ENCODE measurements at places on chromosomes 12 and 14.

DNA sequence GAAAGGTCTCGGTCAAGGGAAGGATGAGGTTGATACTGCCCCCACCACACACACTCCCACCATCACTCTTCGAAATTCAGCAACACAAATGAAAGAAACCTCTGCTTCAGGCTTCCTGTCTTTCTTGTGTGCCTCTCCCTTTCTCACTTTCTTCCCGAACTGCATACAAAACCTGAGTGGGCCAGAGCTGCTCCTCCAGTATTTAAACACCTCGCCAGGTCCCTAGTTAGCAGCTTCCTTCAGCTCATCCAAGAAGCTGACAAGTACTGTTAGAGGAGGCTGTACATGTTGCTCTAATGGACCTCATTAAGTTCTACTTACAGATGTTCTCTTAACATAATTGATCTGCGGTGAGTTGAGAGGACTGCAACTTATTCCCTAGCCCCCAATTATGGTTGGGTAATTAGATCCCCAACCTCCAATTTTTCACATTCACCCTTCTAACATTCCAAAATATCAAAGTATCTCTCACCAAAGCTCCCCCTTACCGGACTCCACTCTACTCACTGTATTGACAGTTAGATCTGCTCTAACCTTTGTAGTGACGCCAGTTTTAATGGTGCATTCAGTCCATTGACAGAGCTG, 4.1 kb upstream of the LMO3 start:
- DNase-seq: no peak

GRCh38 chr12:124336742-124337520, 42.0 kb downstream of the RFLNA start:
- no peak for DNase-seq

GRCh38 chr14:34665785-34666435, 36.0 kb upstream of the SNX6 start:
- peak; percentile 74 for DNase-seq

DNA sequence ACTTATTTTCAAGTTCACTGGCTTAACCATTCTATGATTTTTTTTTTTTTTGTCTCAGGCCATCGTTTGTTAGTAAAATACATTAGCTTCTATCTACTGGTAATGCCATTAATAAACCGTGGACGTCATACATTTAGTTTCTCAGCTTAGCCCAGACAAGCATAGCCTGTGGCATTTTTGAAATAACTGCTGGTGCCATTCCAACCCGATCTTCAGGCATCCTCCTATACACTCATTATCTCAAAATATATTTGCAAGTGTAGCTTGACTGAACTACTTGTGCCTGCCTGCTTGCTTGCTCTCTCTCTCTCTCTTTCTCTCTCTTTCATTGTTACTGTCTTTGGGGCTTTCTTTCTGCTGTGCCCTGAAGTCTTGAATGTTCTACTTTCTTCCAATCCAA, 12.7 kb upstream of the MBIP start:
- DNase-seq: no peak

GRCh38 chr12:67541625-67541991, 106.9 kb upstream of the DYRK2 start:
- DNase-seq: no peak

GRCh38 chr14:102593061-102593824, 794 bp downstream of the RCOR1 start:
- peak; percentile 66 for DNase-seq

DNA sequence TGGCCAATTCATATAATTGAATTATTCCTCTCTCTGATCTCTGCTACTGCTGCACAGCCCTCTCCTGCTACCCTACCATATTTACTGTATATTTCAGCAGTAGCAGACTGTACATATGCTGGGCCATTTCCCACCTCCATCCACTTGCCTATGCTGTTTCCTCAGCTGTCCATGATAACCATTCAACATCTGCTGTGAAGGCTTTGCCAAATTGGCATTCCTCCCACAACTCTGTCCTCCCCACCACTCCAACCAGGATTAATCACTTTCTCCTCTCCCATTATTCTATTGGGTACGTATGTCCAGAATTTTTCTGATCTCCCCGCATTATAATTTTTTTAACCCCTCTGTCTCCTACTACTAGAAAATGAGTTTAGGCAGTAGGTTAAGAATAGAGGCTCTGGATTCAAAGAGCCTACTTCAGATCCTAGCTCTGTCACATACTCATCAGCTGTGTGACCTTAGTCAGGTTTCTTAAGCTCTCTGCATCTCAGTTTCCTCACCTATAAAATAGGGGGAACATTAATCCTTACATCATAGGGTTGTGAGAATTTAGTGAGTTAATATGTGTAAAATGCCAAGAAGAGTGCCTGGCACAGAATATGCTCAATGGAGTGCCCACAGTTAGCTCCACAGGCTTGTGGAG, 123.3 kb downstream of the KICS2 start:
- DNase-seq: peak; percentile 29

- DNase-seq: peak; percentile 90
Measured at GRCh38 chr14:42222924-42223471, 616.3 kb downstream of the LRFN5 start.

- DNase-seq: peak; percentile 32
Measured at GRCh38 chr12:120668868-120669840, 17.8 kb upstream of the MLEC start.

DNA sequence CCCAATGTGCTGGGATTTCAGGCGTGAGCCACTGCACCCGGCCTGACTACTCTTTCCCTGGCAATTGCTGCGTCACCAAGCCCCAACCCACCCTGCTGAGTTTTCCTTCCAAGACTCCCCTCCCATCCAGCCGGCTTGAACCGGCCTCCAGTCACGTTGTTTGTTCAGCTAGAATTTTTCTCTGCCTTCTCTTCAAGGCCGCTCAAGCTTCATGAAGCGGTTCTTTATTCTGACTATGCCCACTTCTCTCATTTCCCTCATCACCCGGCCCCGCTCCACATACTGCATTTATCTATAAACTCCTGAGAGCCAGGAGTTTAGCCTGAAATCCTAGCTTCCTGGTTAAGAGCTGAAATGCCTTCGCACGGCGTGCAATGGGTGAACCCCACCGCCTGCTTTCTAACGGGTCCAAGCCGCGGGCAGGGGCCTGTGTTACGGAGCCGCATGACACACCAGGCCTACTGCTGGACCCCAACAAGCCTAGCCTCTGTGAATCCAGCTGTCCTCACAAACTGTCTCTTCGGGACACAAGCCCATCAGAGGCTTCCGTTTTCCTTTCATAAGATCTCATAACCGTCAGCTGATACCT, 999 bp upstream of the DCAF4 start:
- DNase-seq: no peak

- no peak for DNase-seq
Measured at GRCh38 chr12:95141310-95141709, 67.9 kb upstream of the NR2C1 start.

GRCh38 chr12:122503147-122503751, 2.5 kb upstream of the ZCCHC8 start:
- DNase-seq: no peak

DNA sequence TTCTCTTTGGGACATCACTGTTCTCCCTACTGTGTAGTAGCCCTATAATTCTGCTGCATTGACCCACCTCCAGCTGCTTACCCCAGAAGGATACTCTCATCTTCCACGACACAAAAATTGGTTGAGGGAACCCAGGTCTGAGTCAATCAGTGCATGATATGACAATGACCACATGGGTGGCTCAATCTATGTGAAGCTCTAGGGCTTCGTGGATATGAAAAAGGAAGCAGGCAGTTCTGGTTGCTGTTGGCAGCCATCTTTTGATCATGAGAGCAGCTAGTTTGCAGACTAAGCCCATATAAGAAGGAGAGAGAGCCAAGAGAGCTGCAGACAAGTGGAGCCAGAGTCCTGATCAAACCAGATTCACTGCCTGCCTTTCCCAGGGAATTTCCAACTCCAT, 57.9 kb downstream of the AVPR1A start:
- DNase-seq: no peak
